ENCODE measurements at places on chromosomes 4 and X.

GRCh38 chr4:150461957-150462356, 120.0 kb upstream of the MAB21L2 start:
- DNase-seq, result no peak

GRCh38 chrX:107686026-107686425, 57.7 kb downstream of the PRPS1 start:
- DNase-seq, result no peak

GRCh38 chr4:88208156-88208555, 49.7 kb upstream of the ABCG2 start:
- no peak for DNase-seq

- DNase-seq, result no peak
Observed at GRCh38 chrX:80807606-80807991, 2.1 kb downstream of the BRWD3 start.

DNA sequence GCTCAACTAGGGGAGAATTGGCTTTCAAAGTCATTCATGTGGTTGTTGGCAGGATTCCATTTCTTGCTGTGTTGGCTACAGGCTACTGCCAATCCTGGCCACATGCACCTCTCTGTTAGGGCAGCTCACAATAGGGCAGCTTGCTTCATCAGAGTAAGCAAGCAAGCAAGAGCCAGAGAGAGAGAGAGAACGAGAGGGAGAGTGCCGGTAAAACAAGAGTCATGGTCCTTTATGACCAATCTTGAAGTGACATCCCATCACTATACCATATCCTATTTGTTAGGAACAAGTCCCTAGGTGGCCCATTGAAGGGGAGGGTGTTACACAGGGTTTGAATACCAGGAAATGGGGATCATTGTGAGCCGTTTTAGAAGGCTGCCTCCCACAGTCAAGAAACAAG, 33.0 kb upstream of the TLR2 start:
- no peak for DNase-seq

- no peak for DNase-seq
Observed at GRCh38 chr4:183266371-183266770, 53.7 kb downstream of the CLDN22 start.

All from activated CD8-positive, alpha-beta memory T cell treated with anti-CD3 and anti-CD28 coated beads, Interleukin-2, amount 50 U/mL, for 4 hours (primary cell).